Activated CD4-positive, alpha-beta T cell treated with anti-CD3 and anti-CD28 coated beads, Interleukin-2, amount 10 ng/mL, durations not matched to agents 24 days and 14 days (primary cell): ENCODE measurements at places on chromosomes 3 and 15. TPM values are rescaled to one million over a fixed set of nuclear protein-coding genes. Genes with fewer than 3 reads are reported as not detected.

- no peak overlapping the region for H3K4me3 ChIP-seq
- peaks cover 3% of the 10 kb centered on the region for H3K27me3 ChIP-seq
- no peaks in the 10 kb centered on the region for H3K36me3 ChIP-seq
- H3K27ac ChIP-seq: no peak overlapping the region
- no peak for DNase-seq
These were observed 53.4 kb downstream of the GTF2E1 start for GRCh38 chr3:120795959-120796358.

DNA sequence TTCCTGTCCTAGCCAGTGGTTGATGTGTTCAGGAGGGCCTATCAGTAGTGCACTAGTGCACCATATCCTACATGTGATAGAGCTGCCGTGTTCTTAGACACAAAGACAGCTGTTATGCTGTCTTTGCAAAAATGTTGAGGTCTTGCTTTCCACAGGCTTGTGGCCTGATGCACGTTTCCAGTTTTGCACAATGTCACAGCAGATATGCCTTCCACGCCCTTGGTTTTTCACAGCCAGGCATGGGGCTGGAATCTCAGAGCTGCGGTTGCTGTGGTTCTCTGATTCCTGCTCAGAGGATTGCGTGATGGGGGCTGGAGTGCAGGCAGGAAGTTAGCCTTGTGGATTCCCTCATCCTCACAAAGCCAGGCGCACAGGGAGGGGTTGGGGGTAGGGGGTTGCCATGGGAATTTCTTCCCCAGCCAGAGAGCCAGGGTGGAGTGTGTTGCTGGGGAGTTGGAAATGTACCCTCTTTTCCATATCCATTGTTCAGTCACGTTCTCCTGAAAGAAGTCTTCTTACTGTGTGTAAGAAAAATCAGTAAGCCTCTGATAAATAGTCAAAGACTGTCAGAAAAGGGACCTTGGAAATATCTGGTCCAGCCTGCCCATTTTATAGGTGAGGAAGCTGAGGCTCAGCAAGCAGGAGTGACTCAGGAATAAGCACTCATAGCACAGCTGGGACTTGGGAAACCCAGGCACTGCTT, 79.4 kb downstream of the SMAD3 start:
- H3K27me3 ChIP-seq: no peaks in the 10 kb centered on the region
- H3K27ac ChIP-seq: peak overlapping the region; percentile 93

GRCh38 chr3:170056710-170057454, 19.1 kb downstream of the GPR160 start:
- DNase-seq: no peak
- H3K27ac ChIP-seq: peak overlapping the region; percentile 31
- no peaks in the 10 kb centered on the region for H3K27me3 ChIP-seq

FAM174B gene
- total RNA-seq: 1.9 and 3.0 TPM in 2 replicates

GATA2 gene
- total RNA-seq: not detected in 2 replicates

IL16 gene
- 93.2 and 97.2 TPM in 2 replicates for total RNA-seq

- H3K27me3 ChIP-seq: no peaks in the 10 kb centered on the region
- H3K36me3 ChIP-seq: no peaks in the 10 kb centered on the region
- no peak overlapping the region for H3K27ac ChIP-seq
- no peak overlapping the region for H3K4me3 ChIP-seq
These were observed 245.9 kb downstream of the NAALADL2 start for GRCh38 chr3:175105066-175105465.

CCR5 gene
- total RNA-seq: 1.7 and 2.3 TPM in 2 replicates

DNA sequence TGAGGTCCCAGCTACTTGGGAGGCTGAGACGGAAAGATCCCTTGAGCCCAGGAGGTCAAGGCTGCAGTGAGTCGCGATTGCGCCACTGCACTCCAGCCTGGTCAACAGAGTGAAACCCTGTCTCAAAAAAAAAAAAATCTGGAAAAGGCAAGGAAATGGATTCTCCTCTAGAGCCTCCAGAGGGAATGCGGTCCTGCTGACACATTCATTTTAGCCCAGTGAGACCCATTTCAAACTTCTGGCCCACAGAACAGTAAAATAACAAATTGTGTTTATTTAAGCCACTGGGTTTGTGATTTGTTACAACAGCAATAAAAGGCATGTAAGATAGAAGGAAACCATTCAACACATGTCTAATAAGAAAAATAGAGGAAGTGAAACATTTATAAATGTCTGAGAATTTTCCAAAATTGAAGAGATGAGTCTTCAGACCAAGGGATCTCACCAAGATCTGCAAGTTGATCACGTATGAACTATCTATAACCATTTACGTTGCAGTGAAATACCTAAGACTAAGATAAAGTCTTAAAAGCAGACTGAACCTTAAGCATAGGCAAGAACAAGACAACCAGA, at the start of gene HTR3E:
TSS of gene HTR3E (plus strand) at position 254 of the 573 bp plus-strand sequence. CDS start 466 bp downstream, outside the sequence.
- H3K27me3 ChIP-seq: peaks cover 5% of the 10 kb centered on the region
- H3K27ac ChIP-seq: no peak within 1 kb of the TSS

DNA sequence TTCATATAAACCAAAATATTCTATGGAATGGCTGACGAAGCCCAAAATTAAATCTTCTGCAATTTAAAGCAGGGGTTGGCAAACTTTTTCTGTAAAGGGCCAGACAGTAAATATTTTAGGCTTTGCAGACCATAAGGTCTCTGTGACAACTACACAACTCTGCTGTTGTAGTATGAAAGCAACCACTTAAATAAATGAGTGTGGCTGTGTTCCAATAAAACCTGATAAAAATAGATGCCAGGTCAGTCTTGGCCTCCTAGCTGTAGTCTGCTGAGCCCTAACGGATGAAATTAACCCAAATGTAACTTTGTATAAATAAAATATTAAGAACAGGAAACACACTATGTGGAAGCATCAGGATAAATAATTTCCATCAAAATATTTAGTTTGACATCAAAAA, 104.2 kb downstream of the FBXL22 start:
- H3K36me3 ChIP-seq: peaks cover 22% of the 10 kb centered on the region
- H3K27ac ChIP-seq: no peak overlapping the region
- H3K27me3 ChIP-seq: no peaks in the 10 kb centered on the region
- no peak overlapping the region for H3K4me3 ChIP-seq
- H3K4me1 ChIP-seq: peaks cover 1% of the 10 kb centered on the region

GRCh38 chr3:186589121-186589520, 18.6 kb downstream of the DNAJB11 start:
- peaks cover 24% of the 10 kb centered on the region for H3K36me3 ChIP-seq
- H3K27ac ChIP-seq: no peak overlapping the region
- no peak overlapping the region for H3K4me3 ChIP-seq
- no peaks in the 10 kb centered on the region for H3K27me3 ChIP-seq

DNA sequence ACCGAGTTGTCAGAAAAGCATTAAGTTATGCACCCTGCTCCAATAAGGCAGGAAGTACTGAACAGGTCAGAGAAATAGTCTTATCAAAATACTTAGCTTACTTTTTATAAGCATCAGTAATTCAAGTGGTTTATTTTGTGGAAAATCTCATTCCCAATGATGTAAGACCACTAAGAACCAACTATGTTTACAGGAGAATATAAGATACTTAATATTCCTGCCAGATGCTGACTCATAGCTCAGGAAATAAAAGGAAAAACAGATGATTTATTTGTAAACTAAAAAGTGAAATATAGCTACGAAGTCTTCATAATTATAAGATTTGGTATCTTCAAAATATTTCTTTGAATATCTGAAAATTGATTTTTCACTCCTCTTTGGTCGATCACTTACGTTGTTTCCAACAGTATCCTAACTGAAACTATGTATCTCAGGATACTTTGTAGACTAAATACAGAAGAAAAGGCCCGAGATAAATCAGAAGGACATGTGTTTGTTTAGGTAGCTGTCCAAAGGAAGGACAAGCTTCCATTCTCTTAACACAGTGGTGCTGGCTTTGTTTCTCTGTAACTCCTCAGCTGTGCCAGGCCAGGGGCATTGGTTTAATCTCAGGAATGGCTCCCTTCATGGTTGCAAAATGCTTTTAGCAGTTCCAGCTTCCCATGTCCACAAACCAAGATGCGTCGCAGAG, 295.8 kb downstream of the GBE1 start:
- H3K4me3 ChIP-seq: no peak overlapping the region
- no peaks in the 10 kb centered on the region for H3K27me3 ChIP-seq
- no peaks in the 10 kb centered on the region for H3K36me3 ChIP-seq

- no peaks in the 10 kb centered on the region for H3K36me3 ChIP-seq
- H3K27ac ChIP-seq: no peak overlapping the region
- H3K4me3 ChIP-seq: no peak overlapping the region
- H3K27me3 ChIP-seq: peaks cover 3% of the 10 kb centered on the region
- no peak for DNase-seq
- H3K4me1 ChIP-seq: peaks cover 8% of the 10 kb centered on the region
These were observed 771.6 kb upstream of the NR2F2 start for GRCh38 chr15:95558916-95559315.

DNA sequence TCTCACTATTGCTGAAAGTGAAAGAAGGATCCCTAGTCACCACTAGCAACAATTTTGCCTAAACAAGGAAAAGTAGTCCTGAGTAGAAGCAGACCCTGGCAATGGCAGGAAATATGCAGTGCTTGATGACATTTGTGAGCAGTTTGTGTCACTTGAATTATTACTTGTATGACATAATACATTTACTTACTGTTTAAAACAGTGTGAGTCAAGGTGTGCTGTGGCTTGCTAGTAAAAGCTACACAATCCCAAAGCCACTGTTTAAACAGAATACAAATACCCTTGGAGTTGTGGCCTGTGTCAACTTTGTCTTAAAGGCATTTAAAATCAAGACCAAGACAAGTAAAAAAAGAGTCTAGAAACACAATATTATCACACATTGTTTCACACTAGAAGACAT, 775.4 kb downstream of the ROBO1 start:
- H3K4me1 ChIP-seq: no peaks in the 10 kb centered on the region
- H3K27ac ChIP-seq: no peak overlapping the region
- no peaks in the 10 kb centered on the region for H3K36me3 ChIP-seq
- H3K27me3 ChIP-seq: no peaks in the 10 kb centered on the region
- H3K4me3 ChIP-seq: no peak overlapping the region

DNA sequence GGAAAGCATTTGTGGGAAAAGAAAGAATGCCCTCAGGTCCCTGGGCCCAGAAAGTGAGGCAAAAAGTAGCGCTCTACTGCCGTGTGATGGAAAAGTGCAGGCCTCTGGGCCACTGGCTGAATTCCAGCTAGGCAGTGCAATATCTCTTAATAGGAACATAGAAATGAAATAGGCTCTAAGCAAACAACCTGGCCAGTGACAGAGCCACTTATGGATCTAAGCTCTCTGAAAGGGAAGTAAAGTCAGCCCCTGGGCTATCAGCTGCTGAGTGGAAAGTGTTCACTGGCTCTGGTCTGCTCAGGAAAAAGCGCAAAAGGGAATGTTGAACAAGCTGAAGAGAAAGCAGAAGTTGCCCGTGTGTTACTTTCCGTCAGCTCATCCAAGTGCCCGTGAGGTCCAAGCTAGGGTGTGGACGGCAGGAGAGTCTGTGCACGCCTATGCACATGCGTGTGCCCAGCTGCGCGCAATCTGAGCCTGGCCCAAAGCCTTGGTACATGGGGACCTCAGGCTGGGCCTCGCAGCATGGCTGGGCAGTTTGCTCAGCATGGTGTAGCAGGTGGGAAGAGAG, 74.0 kb upstream of the RAD18 start:
- H3K4me3 ChIP-seq: no peak overlapping the region
- no peak for DNase-seq
- H3K36me3 ChIP-seq: no peaks in the 10 kb centered on the region
- H3K27me3 ChIP-seq: no peaks in the 10 kb centered on the region
- H3K4me1 ChIP-seq: no peaks in the 10 kb centered on the region

SLC24A5 gene
- not detected in 2 replicates for total RNA-seq

APPL1 gene
- total RNA-seq: 40.4 and 44.8 TPM in 2 replicates

DNA sequence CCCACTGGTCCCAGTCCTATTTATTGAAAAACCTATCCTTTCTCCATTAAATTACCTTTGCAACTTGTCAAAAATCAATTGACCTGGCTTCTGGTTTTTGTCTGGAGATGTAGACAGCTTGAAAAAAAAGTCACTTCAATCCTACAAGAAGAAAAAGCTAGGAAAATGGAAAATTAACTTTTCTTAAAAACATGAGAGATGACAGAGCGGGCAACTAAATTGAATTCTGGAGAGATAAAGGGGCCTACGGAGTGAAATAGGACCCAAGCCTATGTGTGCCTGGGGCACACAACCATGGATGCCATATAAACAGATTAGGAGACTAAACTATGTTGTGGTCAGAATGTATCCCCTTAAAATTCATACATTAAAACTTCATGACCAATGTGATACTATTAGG, 363.3 kb upstream of the SLCO3A1 start:
- DNase-seq: no peak
- H3K27me3 ChIP-seq: peaks cover 6% of the 10 kb centered on the region
- no peak overlapping the region for H3K27ac ChIP-seq
- peaks cover 6% of the 10 kb centered on the region for H3K4me1 ChIP-seq
- no peak overlapping the region for H3K4me3 ChIP-seq

DNA sequence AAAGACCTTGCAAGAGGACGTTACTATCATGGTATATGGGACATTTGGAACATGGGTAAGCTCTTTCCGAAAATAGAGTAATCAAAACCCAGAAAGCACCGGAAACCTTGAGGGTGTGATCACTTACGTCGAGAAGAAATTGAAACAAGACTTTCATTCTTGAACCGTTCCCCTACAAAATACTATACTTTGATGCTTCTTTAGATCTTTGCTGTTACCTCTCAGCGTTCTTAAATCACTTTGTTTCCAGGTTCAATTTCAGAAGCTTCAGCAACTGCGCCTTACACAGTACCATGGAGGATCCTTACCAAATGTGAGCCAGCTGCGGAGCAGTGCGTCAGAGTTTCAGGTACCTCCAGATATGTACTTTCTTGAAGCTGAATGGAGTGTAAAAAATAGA, 10.1 kb downstream of the CRTC3 start:
- peaks cover 52% of the 10 kb centered on the region for H3K36me3 ChIP-seq
- DNase-seq: peak; percentile 82
- peak overlapping the region; percentile 92 for H3K27ac ChIP-seq
- H3K4me1 ChIP-seq: peaks cover 73% of the 10 kb centered on the region
- H3K4me3 ChIP-seq: peak overlapping the region; percentile 83

SAMMSON gene
- not detected in 2 replicates for total RNA-seq

SPCS1 gene
- total RNA-seq: 134 and 135 TPM in 2 replicates

- H3K36me3 ChIP-seq: peaks cover 69% of the 10 kb centered on the region
- H3K4me1 ChIP-seq: peaks cover 43% of the 10 kb centered on the region
- no peak for DNase-seq
- peak overlapping the region; percentile 79 for H3K27ac ChIP-seq
These were observed 28.6 kb downstream of the KLHL6 start for GRCh38 chr3:183526838-183527427.

DNA sequence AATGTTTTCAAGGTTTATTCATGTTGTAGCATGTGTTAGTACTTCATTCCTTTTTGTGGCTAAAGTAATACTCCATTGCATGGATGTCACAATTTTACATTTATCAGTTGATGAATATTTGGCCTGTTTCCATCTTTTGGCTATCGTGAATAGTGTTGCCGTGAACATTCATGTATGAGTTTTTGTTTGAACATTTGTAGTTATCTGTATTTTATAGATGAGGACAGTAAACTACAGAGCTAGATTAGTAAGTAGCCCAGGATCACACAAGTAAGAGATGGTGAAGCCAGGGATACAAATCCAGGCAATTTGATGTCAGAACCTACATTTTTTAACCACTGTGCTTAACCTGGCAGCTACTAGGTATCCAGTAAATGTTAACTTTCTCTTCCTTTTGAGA, 63.2 kb downstream of the ASTE1 start:
- H3K4me3 ChIP-seq: no peak overlapping the region
- no peaks in the 10 kb centered on the region for H3K27me3 ChIP-seq
- no peak overlapping the region for H3K27ac ChIP-seq

CD96 gene
- total RNA-seq: 50.5 and 60.5 TPM in 2 replicates
